ENCODE measurements at places on chromosomes 11 and 22.

DNA sequence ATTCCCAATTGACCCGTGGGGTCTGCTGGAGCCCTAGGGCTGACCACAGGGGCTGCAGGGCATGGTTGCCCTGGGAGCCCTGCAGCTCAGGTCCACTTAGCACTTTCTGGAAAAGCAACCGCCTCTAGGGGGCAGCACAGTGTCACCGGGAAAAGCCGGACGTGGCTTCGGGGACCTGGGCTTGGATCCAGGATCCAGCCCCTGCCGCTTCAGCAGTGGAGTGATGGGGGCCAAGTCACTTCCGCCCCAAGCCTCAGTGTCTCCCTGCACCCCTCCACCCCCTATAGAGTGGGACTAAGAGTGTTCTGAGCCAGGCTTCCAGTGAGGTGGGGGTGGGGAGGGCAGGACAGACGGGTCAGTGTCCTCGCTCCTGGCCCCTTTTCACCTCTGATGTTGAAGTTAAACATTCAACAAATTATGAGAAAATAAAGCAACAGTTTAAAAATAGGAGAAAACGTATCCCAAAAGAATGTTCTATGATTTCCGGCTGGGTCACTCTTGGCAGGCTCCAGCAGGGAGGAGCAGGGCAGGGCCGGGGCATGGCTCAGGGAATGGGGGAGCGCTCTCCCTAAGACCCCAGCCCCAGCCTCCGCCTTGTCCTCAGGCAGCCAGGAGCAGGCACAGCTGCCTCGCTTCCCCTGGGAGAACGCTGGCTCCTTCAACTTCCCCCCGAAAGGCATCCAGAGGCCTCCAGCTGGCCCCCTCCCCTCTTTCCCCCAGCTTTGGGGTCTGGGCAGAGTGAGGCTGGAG is 96.5 kb upstream of the FGF3 start:
- no peak for DNase-seq

GRCh38 chr11:98568013-98568412 is 452.7 kb upstream of the CNTN5 start:
- no peak for DNase-seq

GRCh38 chr11:120212926-120213325 is 2.1 kb downstream of the OAF start:
- no peak for DNase-seq

- DNase-seq: no peak
Observed at GRCh38 chr22:35842954-35843353, 125.3 kb downstream of the APOL5 start.

GRCh38 chr22:23121000-23121421 is 20.8 kb downstream of the RSPH14 start:
- no peak for DNase-seq

GRCh38 chr11:132430429-132431062 is 1060.1 kb downstream of the NTM start:
- DNase-seq: no peak

- no peak for DNase-seq
Observed at GRCh38 chr11:2098691-2099515, 40.3 kb downstream of the IGF2 start.

GRCh38 chr11:65864706-65865471 is 4.7 kb downstream of the MUS81 start:
- DNase-seq: no peak

GRCh38 chr11:65148657-65149056 is 14.3 kb upstream of the SYVN1 start:
- DNase-seq: no peak

- DNase-seq: no peak
Observed at GRCh38 chr11:26914968-26915367, 78.9 kb upstream of the FIBIN start.

DNA sequence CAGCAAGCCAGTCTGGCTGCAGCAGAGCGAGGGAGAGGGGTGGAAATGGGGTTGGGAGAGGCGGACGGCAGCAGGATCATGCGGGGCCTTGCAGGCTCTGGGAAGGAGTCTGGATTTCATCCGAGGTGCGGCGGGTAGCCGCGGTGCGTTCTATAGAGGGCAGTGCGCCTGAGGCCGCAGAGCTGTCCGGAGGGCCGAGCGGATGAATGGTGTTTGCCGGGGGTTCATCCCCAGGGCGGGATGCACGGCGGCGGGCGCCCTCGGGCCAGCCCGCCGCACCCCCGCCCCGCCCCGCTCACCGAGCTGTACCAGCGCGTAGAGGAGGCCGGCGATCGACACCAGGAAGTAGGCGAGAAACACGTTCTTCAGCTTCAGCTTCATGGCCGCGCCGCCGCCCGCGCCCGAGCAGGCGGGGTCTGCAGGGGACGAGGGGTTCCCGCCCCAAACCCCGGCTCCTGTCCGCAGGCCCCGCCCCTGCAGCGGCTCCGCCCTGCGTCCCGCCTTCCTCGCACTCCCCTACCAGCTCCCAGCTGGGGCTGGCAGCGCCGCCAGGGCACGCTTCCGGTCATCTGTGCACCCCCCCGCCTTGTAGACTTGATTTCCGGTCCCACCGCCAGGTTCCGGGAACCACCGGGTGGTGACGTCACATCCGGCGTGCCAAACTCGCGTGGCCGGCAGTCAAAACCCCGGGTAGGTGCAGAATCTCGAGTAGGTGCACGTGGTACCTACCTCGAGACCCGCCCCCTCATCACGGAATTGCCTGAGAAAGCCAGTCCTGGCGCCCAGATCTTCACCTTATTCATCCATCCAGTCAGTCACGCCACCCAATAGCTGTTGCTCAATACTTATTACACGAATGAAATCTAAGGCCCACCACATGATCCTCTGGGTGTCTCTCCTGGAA is at the start of gene B3GAT3:
B3GAT3 (minus strand) TSS at position 420 of the 904 bp plus-strand sequence; CDS start at position 381, 39 bp downstream.
- peak; percentile 94 for DNase-seq

- no peak for DNase-seq
Observed at GRCh38 chr11:91067666-91068065, 844.8 kb upstream of the CHORDC1 start.

- no peak for DNase-seq
Observed at GRCh38 chr22:46090631-46091201, 59.6 kb upstream of the PPARA start.

- DNase-seq: no peak
Observed at GRCh38 chr11:76798202-76798581, 15.0 kb downstream of the TSKU start.

- DNase-seq: no peak
Observed at GRCh38 chr11:92276773-92277172, 52.2 kb downstream of the FAT3 start.

DNA sequence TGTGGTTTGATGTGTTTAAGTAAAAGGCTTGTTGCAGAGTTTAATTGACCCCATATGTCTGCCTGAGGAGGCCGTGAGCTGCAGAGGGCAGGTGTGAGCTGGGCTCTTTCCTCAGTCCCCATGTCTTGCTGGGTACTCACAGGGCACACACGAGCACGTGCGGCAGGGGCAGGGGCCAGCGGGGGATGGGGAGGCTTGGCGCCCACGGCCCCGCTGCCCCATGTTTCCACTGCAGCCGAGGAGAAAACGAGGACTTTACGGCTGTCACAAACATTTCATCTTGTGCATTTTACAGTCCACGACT is 24.7 kb upstream of the CCDC188 start:
- no peak for DNase-seq

GRCh38 chr11:11189506-11189905 is 163.5 kb downstream of the CSNK2A3 start:
- no peak for DNase-seq

GRCh38 chr11:12392672-12393071 is 15.3 kb downstream of the PARVA start:
- no peak for DNase-seq

DNA sequence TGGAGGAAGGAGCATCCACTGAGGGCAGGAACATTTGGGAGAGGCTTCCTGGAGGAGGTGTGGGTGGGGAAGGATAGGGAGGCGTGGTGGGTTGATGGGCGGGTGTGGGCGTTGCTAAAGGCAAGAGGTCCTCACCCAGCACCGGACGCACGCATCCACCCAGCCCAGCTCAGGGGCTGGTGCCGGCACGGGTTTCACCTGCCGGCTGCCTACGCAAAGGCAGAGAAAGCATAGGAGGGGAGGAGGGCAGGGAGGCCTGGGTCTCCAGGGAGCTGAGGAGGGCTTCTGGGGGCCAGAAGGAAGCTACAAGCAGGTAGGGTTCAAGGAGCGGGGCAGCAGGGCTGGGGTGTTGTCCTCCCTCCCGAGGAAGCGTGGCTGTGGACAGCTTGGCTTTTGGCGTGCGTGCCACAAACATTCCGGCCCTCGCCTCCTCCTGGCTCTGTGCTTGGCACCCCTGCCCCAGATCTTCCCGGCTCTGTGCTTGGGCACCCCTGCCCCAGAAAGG is 7.8 kb downstream of the SSH3 start:
- DNase-seq: no peak

- DNase-seq: no peak
Observed at GRCh38 chr11:26332572-26332915, 614 bp downstream of the ANO3 start.

DNA sequence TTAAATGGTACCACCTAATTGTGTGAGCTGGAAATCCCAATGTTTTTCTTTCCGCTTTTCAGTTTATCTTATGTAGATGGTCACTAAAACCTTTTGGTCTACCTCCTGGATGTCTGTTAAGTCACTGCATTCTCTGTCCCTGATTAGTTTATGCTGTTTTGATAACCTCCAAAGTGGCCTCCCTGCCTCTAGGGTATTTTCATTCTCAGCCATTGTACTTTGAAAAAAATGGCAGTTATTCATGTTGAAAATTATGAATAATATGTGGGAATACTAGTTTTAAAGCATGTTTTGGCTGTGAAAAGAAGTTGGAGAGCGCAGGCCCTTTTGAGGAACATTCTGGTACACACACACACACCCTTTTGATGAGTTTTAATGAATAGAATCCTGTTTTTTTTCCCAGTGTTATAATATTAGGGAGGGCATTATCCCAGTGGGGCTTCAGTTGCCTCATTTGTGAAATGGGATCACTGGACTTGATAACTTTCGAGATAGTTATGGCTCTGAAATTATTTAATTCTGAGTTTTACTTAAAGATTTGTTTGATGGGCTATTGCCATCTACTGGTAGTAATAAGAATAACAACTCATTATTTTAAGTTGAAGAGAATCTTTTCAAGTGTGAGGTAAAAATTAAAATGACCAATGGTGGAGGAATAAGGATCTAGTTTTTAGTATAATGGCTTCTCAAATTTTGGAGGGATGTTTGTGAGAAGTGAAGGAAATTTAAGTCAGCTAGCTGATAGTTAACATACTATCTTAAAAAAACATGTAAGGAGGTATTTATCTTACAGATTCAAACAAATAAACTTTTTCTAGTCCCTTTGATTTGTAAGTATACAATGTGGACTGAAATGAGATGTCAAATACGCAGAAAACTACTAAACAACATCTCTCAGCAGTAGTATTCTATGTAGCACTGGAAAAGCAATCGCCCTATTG is 3.9 kb downstream of the FDX1 start:
- DNase-seq: no peak

DNA sequence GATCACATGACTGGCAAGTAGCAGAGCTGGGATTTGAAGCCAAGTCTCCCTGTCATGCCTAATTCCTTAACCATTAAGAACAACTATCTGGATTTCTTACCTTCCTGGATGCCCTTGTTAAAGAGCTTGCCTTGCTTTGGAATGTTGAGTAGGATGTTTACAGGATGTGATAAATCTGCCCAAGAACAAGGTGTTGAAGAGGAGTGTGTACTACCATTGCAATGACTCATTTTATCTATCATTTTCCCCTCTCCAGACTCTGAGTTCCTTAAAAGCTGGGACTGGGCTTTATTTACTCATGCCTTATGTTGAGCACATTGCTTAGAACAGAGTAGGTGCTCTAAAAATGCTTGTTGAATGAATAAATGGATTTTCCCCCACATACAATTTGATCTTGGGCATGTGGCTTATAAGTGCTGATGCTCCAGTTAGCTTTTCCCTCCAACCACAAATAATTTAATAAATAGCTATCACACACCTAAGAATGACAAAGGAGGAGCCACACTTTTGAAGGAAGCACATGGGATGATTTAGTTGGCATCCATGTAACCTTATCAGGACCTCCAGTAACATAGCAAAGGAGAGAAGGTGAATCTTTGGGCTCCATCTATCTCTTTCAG is 268.6 kb upstream of the SESN3 start:
- no peak for DNase-seq

- DNase-seq: no peak
Observed at GRCh38 chr11:119352857-119353260, 6.4 kb upstream of the MFRP start.

- DNase-seq: no peak
Observed at GRCh38 chr11:107898270-107898669, 30.0 kb upstream of the RAB39A start.

DNA sequence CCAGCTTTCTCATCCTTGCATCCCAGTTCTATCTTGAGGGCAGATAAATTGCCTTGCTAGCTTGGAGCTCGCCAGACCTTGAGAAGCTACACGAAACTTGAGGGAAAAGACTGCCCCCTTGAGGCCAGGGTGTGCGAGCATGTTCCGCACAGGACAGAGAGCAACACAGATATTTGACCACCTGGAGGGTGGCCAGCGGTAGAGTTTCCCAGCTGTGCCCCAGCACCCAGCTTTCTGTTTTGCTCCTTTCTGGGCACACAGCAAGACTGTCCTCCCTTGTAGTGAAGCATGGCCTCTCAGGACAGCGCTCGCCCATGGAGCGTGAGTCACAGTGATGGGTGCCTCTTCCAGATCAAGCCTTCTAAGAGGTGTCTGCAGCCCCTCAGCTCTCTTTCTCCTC is 23.5 kb downstream of the SPATA19 start:
- DNase-seq: no peak

DNA sequence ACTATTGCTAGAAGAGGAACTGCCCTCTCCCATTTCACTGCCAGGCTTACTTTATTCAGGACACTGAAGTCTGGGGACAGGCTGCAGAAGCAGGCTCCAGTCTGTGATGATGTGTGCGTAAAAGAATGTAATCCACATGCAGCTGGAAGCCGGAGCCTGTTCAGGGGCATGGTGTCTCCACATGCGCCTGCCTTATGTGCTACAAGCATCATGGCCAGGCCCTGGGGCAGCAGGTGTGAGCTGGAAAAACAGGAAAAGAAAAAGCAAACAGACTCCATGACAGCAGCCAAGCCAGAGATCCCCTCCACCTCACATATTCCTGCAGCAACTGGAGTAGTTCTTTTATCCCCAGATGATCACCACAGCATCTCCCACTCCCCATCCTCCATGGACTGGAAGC is 33.4 kb downstream of the ARFGAP2 start:
- DNase-seq: no peak

DNA sequence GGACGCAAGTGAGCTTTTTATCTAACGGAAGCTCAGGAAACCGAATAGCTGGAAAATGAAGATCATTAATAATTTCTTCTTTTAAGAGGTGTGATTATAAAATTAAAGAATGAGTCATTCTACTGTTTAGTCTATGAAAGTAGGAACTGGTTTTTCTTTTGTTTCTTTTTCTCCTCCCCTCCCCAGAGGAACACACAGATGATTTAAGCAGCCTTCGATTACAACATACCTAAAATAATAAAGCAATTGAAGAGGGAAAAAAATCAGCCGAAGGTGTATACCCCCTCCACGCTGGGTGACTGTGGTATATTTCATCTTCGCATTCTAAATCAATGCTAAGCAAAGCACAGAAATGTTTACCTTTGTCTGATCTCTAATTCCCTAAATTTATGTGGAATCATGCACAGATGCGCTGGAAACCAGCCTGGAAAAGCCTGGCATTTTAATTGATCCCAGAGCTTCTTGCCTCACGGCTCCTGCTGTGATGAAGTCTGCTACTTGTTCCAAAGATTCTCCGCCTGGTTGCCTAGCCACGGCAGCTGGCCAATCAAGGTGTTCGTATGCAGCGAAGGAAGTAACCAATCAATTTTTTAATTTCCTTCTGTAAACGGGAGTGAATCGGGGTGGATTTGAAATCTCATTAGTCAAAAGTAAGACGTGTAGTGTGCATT is 133.9 kb downstream of the FANCF start:
- DNase-seq: no peak

Data from stimulated activated naive CD4-positive, alpha-beta T cell treated with Interleukin-2 at 50 U/mL for 16 hours (primary cell).